Right ventricle myocardium inferior (tissue), 1 donor: ENCODE measurements at places on chromosomes 11 and 22.
A peak's percentile ranks its signal among the peaks of the same experiment; 100 is the strongest.

DNA sequence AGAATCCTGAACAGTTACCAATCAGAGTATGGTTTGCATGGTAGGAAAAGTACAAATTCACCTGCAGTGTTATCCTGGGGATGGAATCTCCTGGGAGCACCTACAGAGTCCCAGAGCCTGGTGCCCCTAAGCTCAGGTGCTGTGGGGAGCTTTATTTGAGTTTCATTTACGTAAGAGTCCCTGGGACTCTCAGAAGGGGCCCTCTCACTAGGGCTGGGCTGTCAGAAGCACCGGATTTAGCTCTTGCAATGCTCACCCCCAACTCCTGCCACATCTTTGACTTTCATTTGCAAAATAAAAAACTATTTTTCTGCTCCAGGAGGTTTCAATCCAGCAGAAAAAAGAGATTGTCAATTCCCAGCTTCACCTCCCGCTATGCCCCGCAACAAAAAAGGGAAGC, 569.8 kb upstream of the B3GAT1 start:
- DNase-seq: no peak

- no peak for DNase-seq
Measured at GRCh38 chr11:126007238-126007637, 55.4 kb downstream of the CDON start.

GRCh38 chr22:40451210-40451609, 80.8 kb downstream of the SGSM3 start:
- no peak for DNase-seq

- peak; percentile 75 for DNase-seq
Measured at GRCh38 chr22:46052801-46053562, 76.0 kb upstream of the WNT7B start.

GRCh38 chr22:35918456-35918855, 110.2 kb downstream of the RBFOX2 start:
- no peak for DNase-seq

GRCh38 chr11:108561535-108561991, 32.0 kb downstream of the EXPH5 start:
- no peak for DNase-seq

DNA sequence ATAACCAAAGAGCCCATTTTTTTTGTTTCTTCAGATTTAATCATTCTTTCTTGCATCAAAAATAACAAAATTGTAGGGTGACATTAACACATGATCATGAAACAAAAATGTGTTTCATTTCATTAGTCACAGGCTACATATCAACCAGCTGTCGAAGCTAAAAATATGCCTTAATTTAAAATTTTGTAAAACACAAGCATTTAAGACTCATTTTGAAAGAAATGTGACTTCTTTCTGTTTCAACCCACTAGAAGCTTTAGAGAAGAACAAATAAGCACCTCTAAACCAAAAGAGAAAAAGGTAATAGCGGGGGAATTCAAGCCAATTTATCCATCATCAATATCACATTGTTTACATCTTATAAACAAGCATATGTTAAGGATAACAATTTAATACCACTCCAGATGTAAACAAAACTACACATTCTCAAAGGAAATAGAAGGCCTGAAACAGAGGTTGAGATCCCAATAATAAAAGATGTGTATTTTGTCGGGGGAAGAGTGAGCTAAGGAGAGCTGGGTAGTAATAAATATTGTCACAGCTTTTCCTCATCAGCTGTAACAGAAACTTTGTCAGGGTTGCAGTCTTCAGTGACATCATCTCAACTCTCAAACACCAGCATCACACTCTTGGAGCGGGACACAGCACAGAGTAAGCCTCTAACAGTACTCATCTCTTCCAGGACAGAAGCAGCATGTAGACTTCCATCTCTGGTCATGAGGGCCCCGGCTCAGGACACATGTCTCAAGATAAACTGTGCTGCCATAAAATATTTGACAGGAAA, 42.0 kb downstream of the ALG9 start:
- no peak for DNase-seq

- no peak for DNase-seq
Measured at GRCh38 chr11:11230802-11231562, 122.1 kb downstream of the CSNK2A3 start.

DNA sequence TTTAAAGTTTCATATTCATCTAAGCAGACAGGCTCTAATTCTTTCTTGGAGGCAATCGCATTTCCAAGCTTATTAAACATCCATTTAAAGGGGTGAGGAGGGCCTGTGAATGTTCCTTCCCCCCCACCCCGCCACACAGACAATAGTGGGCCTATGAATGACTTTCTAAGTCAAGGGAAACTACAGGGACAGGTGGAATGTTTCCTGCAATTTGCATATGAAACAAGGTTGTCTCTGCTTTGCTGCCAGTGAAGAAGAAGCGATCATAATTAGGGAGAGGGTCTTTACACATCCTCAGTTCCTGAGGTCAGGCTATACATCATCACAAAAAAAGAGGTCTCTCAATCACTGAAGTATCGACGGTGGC, 127.9 kb upstream of the OPCML start:
- DNase-seq: no peak

GRCh38 chr22:37599153-37599552, 9.5 kb upstream of the GGA1 start:
- DNase-seq: no peak

DNA sequence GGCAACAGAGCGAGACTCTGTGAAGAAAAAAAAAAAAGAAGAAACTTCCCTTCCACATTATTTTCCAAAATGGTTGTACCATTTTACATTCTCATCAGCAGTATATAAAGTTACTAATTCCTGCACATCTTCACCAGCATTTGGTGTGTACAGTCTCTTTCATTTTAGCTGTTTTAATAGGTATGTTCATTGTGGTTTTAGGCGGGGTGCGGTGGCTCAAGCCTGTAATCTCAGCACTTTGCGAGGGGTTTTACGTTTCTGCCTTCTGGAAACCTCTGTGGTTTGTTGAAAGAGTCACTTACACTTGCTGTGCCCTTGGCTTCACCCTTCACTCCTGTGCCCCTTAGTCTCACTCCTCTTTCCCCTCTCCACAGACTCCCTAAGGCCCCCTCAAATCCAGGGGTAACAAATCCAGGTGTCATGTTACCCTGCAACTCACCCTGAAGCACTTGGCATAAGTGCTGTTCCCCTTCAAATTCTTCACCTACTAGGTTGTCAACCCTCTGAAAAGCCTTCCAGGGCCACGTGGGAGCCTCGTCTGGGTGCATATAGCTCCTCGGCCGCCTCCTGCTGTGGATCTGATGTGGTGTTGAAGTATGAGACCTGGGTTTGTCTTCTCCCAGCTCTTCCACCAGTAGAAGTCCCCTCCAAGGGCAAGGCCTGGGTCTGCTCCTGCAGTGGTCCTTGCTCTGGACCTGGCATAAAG, 20.8 kb downstream of the TOB2 start:
- no peak for DNase-seq

DNA sequence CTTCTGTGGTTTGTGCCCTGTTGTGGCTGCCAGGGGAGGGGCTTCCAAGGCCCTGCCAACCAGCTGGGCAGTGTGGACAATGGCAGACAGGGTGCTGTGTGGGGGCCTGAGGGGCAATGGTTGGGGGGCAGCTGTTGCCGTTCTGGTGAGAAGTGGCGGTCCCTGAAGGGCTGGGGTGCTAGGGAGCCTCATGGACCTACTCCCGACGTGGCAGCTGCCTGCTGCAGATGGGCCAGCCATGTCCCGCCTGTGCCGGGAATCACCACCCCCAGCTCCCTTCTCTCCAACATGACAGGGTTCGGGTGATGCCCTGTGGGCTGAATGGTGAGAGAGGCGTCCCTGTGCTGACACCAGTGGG, 74.2 kb downstream of the KCNQ1 start:
- peak; percentile 64 for DNase-seq

- no peak for DNase-seq
Measured at GRCh38 chr11:58575377-58576020, at the start of gene LPXN. Gene LPXN (minus strand): TSS chr11:58575856. CDS start chr11:58575772, 84 bp downstream.

DNA sequence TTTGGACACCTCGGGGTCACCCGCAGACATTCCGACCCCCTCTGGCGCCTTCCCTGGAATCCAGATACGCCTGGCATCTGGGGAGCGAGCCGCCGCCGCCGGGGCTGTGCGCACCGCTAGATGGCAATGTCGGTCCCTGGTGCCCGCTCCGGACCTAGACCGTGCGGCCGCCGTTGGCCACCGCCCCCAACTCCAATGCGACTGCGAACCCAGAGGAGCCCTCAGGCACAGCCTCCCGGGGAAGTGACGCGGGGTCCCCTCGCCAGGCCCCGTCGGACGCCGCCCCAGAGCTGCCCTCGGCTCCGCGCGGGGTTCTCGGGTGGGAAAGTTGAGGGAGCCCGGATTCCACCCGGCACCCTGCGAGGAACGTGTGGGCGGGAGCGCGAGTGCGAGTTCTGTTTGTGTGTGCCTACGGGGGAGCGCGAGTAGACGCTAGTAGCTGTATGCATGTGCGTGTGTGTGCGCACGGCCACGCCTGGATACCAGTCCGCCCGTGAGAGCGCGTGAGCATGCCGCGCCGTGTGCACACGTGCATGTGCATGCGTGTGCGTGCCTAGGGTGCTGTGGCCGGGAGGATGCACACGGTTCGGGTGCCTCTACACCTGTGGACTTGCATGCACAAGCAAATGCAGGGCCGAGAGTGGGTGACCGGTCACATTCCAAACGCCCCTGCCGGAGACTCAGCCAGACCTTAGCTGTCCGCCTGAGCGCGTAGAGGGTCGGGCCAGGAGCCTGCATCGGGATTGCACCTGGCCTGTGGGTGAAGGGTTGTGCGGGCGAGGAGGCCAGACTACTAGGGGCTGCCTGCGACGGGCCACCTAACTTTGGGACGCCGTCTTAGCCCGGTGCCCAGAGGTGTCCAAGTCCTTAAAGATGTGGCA, 1.9 kb downstream of the CHRM4 start:
- DNase-seq: peak; percentile 81

- peak; percentile 69 for DNase-seq
Measured at GRCh38 chr22:23888615-23889401, 5.4 kb upstream of the MIF start.
